Common myeloid progenitor, CD34-positive (primary cell): ENCODE measurements at places on chromosomes 13 and 19.
A peak's percentile ranks its signal among the peaks of the same experiment; 100 is the strongest.

DNA sequence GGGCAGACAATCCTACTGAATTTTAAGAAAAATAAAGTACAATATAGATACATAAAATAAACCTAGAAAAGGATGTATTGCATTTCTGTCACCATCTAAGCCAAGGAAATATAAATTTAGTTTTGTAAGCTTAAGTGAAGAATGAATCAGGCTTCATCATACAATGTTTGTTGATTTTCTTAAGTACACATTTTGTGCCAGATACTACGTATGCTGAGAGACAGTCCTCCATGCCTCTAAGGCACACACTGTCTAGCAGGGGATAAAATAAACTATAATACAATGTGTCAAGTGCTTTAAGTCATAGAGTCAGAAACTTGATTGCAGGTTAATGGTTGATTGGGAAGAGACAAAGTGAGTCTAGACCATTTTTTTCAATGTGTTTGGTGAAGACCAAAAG lies 465.7 kb downstream of the TBC1D4 start:
- no peak for DNase-seq

DNA sequence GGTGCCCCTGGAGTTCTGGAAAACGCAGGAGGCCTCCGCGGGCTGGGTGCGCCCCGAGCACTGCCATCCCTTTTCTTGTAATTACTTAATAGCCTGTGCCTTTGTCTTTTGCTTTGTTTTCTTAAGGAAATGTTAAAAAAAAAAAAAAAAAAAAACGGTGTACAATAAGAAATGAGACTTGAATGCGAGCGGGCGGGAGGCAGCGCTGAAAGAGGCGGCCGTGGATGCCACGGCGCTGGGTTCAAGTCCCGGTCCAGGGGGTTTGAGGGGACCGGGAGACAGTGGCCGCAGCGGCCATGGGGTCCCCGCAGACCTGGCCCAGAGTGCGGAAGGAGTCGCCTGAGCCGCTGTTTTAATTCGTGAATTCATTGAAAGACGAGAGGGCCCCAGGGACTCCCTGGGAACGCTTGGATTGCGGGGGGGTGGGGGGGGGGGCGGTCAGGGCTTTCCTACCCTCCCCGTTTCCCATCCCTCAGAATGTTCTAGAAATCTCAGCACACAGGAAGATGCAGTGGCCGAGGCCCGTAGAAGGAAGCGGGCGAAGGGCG lies 349.2 kb upstream of the ARGLU1 start:
- DNase-seq: no peak

DNA sequence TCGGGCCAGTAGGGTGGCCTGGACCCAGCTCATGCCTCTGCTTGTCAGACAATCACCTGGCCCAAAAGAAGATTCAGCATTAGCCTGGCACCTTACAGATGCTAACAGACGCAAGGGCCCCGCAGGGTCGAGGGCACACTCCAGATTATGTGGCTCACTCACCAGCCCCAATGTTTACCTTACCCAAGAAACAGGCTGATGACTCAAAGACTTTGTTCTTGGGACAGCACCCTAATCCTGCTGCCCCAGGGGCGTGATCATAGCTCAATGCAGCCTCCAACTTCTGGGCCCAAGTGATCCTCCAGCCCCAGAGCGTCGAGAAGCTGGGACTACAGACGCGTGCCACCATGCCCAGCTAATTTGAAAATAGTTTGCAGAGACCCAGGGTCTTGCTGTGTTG lies 9.8 kb downstream of the ECSIT start:
- DNase-seq: no peak

DNA sequence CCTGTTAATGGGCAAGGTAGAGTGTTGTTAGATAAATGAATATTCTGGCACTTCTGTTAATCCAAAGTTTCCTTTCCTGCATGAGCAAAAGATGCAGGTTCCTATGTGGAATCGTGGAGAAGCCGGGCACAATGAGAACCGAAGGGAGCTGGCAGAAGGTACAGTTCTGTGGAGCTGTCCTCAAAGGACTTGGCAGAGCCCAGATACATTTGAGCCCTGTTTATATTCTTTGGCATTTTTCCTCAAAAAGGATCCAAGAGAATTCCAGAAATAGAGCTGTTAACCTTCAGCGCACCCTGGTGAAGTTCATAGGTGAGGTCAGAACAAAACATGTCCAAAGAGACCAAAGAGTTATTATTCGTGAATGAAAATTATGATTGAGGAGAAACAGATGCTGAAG lies 4.0 kb upstream of the DLEU7 start:
- DNase-seq: no peak

GRCh38 chr13:57925250-57925649 lies 293.7 kb downstream of the PCDH17 start:
- DNase-seq: peak; percentile 1

- no peak for DNase-seq
Observed at GRCh38 chr13:21069561-21070004, 8.2 kb upstream of the LATS2 start.

- DNase-seq: peak; percentile 25
Observed at GRCh38 chr13:44484562-44485138, 91.5 kb downstream of the TSC22D1 start.

DNA sequence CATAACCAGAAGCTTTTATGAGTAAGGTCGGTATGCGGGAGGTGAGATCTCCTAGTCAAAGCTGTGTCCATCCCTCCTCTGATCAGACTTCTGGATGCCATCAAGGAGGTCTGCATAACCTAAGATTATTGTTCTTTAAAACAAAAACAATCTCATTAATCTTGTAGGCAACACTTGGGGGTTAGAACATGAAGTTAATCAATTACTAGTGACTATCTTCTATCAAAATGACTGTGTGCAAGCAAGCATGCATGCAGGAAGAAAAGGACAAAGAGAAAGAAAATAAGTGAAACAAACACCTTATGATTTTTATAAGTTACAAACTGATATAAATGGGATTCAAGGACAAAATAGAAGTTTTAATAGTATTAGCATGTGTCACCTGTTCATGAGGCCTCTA lies 2435.9 kb upstream of the PCDH20 start:
- no peak for DNase-seq

DNA sequence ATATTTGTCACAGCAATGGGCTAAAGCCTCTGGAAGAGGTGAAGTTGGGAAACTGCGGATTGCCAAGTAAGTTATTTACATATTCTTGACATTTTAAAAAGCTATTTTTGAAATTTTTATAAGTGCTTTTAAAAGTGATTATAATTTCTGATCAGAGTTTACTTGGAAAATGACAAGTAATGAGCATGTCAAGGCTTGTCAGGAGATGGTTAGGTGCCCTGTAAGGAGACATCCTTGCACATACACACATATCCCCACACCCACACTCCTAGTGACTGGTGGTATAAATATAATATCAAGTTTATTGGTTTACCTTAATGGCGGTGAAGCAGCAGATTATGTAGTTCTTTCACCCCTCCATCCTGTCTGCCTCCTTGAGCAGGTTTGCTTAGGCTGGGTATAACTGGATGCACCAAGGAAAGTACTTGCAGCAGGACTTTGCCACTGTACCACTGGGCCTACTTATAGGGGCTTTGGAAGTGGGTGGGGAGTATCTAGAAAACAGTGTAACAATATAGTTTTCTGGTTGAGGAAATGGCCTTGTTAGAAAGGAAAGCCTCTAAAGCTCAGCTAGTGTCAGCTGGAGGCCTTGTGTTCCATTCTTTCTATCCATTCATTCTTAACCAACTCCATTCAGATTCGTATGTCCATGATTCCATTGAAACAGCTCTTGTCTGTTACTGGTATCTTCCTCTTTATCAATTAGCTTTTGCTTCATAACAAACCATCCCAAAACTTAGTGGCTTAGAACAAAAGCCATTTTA lies 16.6 kb downstream of the GTF2F2 start:
- DNase-seq: no peak

DNA sequence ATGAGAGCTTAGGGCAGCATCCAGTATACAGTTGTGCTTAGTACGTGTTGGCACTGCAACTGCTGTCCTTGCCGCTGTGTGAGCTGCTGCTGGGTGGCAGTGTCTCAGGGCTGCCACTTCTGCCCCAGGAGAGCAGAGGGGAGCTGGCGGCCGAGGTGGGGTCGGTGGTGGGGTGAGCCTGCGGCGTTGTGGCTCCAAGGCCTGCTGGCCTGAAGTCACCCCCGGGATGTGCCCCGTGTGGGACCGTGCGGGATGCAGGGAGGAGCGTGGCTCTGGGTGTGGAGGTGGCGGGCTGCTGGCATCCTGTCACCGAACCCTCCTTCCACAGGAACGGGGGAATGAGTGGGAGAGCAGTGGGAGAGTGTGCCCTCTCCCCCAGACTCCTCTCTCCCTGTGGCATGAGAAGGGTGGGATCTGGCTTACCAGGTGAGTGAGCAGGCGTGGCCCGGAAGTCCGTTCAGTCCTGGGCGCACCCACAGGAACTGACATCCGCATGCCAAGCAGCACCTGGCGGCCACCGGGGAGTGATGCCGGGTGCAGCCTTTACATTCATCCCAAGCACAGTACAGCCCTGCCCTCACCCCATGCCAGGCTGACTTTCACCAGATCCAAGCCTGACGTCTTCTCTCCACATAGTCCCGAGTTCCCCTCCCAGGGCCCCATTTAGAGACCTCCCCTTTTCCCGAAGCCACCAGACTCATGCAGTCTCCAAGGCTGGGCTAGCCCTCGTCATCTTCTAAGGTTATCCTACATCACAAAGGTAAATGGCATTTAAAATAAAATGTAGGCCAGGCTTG lies 26.6 kb downstream of the MCF2L start:
- DNase-seq: no peak

DNA sequence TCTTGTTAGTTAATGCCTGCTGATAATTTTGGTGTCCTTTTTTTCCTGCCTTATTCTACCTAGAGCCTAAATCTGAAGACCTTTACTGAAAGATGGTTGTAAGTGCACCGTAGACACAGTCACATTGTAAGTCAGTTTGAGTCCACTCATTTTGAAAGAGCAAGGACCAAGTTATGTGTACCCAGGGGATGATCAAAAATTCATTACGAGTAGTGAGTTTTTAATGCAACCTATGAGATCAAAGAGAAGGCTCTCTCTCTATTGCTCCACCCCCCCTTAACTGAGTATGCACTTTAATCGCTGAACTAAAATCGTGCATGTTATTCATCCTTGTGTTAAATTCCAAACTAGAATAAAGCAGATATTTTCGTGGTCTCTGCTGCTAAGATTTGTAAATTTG lies 1.8 kb downstream of the RAP2A start:
- no peak for DNase-seq

DNA sequence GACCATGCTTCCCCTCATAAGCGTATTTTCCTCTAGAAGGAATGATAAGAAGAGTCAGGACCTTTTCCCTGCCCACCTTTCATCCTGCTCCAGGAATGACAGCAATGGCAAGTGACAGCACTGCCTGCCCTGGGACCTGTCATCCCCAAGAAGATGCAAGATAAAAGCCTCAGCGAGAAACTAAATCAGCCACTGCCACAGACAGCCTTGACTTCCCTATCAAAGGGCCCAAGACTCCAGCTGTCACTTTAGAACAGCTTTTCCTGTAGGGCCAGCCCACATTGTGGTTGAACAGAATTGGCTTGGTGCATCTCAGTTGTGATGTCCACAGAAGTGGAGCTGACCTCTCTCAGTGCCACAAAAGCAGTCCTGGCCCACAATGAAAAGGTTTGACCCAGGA lies 1.1 kb downstream of the RAB8A start:
- DNase-seq: peak; percentile 36

DNA sequence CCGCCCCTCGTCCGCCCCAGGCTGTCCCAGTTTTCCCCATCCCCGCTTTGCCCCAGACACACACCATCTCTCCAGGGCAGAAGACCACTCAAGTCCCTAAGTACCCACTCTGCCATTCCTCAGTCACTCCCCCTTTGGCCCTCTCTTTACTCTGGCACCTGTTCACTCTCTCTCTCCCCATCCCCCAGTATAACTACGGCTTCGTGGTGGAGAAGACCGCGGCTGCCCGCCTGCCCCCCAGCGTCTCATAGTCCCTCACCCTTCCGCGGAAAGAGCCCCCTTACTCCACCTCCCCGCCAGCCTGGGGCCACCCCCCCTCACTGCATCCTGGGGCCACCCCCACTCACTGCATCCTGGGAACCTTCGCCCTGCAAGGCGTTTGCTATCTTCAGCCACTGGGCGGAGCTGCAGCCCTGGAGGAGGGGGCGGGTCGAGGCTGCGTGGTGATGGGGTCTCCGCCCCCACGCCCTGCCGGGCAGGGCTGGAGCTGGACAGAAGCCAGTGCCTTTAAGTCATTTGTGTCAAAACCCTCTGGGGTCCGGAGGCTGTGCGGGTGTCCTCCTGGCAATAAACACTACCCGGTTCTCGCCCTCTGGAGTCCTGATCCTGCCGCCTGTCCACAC lies 5.0 kb downstream of the MVB12A start:
- DNase-seq: peak; percentile 83

GRCh38 chr13:45194081-45194939 lies 6.5 kb downstream of the KCTD4 start:
- no peak for DNase-seq

DNA sequence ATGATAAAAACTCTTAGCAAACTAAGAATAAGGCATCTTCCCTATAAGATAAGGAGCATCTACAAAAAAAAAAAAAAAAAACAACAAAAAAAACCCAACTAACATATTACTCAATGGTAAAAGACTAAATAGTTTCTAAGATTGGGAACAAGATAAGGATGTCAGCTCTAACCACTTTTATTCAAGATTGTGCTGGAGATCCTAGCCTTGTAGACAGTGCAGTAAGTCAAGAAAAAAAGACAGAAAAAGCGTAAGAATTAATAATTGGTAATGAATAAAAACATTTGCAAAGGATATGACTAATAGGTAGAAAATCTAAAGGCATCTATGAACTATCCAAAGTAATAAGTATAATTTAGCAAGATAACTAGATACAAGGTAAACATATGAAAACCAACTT lies 33.0 kb downstream of the ZIC2 start:
- DNase-seq: no peak

DNA sequence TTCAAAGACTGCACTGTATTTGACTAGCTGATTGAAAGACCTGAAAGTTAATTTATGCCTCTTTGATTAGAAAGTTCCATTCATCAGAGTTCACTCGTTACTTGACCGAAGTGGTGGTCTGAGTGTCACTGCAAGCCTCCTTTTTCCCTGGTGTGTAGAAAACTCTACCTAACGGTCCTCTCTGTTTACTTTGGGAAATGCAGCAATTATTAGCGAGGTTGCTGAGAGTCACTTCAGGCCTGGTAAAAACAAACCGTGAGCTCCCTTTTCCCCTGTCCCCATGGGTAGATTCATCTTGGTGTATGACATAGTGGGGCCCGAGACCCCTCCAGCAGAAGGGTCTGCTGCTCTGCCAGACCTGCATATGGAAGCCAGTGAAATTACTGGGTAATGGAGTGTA lies 126.8 kb upstream of the RNF113B start:
- DNase-seq: no peak

- no peak for DNase-seq
Observed at GRCh38 chr19:18444513-18444912, 6.6 kb upstream of the ISYNA1 start.

DNA sequence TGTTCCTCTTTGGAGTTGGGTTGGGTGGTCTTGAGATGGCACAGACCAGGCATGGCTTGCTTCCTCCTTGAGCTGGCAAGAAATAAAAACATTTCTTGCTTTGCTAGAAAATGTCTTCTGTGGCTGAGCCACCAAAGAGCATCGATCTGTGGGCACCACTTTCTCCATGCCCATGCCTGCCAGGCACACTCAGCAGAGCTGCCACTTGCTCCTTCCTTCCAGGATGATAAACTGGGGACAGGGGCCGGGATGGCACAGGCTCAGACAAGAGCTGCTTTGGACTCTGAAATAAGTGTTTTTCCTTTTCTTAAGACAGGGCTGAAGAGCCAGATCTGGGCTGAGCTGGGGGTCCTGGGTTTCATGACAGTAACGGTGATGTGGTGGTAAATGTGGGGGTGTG lies 32.8 kb downstream of the NFIX start:
- no peak for DNase-seq

GRCh38 chr19:2428321-2428690 lies 920 bp upstream of the TIMM13 start:
- peak; percentile 22 for DNase-seq

GRCh38 chr13:85520445-85520844 lies 278.8 kb downstream of the SLITRK6 start:
- DNase-seq: no peak
